ENCODE measurements at places on chromosomes 6 and 20. TPM values are rescaled to one million over a fixed set of nuclear protein-coding genes. Genes with fewer than 3 reads are reported as not detected.

RAB44 gene
- not detected for total RNA-seq

C20orf204 gene
- total RNA-seq: 3.8 TPM

HCRTR2 gene
- total RNA-seq: 10.2 TPM

DNA sequence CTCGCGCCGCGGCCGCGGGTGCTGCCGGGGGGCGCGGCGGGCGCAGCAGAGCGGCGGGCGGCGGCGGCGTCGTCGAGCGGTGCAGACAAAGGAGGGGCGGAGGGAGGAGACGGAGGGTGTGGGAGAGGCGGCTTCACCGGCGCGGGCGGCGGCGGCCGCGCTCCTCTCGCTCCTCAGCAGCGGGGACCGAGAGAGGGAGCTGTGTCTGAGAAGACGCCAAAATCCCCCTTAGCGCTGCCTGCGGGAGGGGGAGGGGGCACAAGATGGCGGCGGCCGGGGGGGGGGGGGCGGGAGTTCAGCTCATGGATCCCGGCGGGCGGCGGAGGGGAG lies 296 bp downstream of the ADNP start:
- no peak for DNase-seq
